ENCODE measurements at places on chromosomes 7 and 10.

DNA sequence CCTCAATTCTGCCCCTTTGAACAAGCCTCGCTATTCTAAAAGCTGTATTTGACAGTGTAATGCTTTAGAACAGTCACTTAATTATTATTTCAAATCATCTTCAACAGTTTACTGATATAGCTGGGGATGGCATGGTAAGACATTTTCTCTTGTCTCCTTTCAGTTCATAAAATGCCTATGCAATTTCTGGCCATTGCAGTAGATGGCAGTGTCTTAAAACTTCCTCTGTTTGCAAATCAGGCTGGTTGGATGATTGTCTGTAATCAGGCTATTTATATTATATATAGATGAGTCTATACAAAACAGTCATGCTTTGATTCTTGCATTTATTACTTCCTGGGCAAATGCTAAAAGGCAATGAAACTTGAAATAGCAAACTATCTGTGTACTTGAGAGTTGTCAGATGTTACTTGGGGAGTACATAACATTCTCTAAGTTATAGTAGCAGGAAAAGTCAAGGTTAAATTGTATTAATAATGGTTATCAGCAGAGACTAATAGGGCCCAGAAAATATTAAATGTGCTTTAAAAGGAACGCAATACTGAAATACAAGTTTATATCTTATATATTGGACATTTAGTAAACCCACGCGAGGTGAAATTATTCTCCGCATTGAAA is 55.5 kb upstream of the LHFPL3 start:
- no peak for DNase-seq

- no peak for DNase-seq
Measured at GRCh38 chr7:140679186-140679585, 6.4 kb downstream of the ADCK2 start.

DNA sequence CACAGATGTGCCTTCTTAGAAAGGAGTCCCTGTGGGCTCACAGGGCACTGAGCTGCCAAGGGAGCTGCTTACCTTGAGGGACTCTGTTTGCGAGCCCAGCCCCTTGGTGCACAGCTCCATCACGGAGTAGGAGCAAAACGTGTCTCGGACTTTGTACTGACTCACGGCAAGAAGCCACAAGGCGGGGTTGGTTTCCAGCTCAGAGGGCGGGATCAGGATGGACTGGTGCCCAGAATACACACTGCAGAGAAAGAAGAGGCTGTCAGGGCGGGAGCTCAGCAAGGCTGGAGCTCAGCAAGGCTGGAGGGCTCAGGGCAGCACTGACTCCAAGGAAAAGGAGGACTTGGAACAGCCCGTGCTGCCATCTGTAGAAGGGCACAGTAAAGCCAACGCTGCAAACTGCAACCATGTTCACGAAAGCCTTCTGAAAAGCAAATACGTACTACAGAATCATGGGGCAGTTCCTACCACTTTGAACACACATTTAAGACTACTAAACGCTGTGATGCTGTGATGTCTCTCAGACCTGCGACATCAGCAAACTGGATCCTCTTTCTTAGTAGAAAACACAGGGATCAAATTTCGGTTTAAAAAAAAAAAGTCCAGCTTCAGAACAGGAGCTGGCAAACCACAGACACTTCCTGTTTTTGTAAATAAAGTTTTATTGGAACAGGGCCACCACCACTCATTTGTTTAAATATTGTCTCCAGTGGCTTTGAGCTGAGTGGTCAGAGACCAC is 194.3 kb downstream of the ZMYND11 start:
- peak; percentile 59 for DNase-seq

DNA sequence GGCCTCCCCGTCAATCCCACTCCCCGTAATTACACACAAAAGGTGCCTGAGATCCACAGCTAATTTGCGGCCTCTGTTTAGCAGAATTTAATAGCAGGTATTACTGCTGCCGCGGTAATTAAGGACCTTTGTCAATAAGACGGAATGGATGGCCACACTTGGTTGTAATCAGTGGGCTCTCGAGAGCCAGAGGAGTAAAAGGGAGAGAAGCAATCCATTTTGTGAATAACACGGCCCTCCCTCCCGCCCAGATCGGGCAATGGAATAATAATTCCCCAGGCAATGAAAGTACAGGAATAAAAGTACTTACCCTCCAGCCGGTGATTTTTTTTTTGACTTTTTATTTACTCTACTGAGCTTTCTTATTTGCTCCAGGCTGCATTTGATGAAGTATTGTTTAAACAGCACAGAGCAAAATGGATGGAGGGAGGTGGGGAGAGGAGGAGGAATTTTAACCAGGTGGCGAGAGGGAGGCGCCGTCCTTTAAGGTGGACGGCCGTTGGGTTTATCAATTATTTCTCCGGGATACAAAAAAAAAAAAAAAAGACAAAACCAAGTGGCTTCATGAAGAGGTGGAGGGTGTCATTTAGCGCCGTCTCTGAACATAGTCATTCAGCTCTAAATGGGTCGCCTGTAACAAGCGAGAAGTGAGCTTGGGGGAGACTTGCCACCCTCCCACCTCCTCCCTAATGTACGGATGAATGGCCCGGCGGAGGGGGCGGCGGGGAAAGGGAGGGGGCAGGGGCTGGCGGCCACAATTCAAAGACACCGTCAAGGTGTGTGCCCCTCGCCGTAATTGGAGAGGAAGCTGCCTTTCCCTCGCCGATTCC is 120.3 kb downstream of the BUB3 start:
- DNase-seq: no peak

GRCh38 chr10:86303626-86304025 is 63.0 kb downstream of the GRID1 start:
- DNase-seq: no peak

DNA sequence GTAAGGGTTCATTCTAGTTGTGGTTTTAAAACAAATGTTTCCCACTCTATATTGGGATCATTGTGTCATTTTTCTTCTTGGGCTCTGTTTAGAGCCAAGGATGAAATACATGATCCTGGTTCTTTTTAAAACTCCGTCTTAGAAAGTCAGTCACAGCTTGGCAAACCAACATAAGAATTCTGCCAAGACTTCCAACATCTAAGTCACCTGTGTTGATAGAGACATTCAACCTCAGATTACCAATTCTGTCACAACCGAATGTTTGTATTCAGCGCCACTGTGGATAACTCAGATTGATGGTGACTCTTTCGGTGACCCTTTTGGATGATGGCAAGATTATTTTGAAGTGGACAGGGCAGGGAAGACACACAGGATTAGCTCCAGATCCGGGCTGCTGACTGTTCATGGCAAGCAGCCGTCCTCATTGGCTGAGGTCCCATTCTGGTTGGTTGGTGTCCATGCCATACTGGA is 255.4 kb downstream of the ARHGAP21 start:
- DNase-seq: no peak

DNA sequence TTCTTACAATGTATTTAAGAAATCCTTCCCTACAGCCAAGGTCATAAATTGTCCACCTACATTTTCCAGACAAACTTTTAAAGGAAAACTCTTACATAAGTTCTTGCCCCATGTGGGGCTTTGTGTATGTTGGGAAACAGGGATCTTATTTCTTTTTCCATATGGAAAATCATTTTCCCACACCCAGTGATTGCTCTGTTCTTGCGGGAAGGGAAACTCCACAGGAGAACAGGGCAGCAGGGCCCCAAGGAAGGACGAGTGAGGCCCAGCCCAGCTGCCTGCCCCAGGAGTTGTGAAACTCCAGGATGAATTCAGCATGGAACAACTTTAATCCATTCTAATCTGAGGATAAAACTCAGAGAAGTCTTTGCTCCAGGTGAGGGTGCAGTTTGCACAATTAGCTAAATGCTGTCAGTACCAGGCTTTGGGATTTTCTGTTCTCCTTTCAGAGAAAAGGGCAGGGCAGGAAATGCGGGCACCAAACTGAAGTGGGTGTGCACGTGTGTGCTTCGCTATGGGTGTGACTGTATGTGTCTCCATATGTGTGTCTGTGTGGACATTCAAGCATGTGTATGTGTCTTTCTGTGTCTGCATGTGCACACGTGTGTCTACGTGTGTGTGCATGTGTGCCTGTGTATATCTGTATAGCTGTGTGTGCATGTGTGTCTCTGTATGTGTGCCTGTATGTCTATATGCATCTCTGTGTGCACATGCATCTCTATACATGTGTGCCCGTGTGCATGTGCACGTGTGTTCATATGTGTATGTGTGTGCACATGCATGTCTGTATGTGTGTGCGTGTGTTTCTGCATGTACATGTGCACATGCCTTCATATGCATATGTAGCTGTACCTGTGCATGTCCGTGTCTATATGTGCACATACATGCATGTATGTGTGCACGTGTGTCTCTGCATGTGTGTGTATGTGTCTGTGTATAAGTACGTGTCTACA is 102.0 kb upstream of the FAM20C start:
- DNase-seq: no peak

- DNase-seq: no peak
Measured at GRCh38 chr7:133654547-133654946, 401.7 kb downstream of the EXOC4 start.

DNA sequence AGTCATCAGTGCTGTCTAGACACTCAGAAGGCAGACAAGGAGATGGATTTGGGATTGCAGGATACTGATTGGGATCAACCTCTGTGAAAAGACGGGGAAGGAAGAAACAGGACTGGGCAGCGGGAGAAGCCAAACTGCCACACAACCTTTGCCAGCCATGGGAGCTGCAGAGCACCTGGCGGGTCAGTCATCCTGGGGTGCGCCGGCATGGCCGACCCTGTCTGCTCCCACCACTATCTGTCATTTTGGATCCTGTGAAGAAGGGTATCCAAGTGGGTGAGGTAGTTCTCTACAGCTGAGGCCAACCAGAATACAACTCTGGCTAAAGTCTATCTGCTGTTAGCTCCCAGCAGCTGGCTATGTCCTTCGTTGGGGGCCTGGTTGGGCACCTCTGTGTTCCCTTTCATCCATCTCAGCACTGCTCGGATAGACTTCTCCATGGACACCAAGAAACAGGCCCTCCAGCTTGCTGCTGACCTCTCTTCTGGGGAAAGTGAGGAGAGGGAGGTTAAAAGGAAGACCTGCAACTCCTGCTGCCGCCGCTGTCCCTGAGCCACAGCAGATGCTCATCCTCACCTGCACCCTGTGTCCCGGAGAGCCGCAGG is 11.7 kb upstream of the RBM17 start:
- no peak for DNase-seq

- no peak for DNase-seq
Measured at GRCh38 chr10:76429368-76430060, 998.1 kb downstream of the LRMDA start.

- DNase-seq: no peak
Measured at GRCh38 chr7:81260152-81260551, 341.3 kb upstream of the SEMA3C start.

GRCh38 chr10:58023341-58024073 is 244.2 kb downstream of the IPMK start:
- no peak for DNase-seq

GRCh38 chr7:151144387-151144786 is 23.1 kb downstream of the GBX1 start:
- no peak for DNase-seq

DNA sequence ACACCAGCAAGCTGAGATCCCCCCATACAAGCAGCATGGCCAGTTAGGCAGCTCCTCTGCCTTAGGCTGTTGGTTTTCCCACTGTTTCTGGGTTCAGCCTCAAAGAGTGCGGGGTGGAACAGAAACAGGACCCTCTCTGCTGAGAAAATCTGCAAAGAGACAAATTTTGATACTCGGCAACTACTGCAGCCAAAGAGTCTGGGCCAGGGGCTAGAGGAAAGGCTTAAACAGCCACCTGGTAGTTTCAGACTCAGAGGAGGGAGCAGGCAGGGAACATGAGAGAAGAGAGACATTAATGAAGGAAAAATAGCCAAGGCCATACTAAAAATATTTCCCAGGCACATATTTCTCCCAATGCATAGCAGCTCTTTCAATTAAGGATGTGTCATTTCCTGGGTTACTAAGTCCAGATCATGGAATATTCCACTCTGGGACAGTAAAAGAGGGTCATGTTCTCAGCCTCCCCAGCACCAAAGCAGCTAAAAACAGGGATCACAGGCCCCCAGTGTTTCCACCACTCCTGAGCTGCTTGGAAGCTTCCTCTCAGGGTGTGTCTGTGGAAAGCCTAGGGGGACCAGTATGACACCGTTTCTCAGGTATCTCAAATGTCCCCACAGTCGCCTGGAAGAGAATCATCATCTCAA is 29.8 kb downstream of the PDLIM1 start:
- no peak for DNase-seq

DNA sequence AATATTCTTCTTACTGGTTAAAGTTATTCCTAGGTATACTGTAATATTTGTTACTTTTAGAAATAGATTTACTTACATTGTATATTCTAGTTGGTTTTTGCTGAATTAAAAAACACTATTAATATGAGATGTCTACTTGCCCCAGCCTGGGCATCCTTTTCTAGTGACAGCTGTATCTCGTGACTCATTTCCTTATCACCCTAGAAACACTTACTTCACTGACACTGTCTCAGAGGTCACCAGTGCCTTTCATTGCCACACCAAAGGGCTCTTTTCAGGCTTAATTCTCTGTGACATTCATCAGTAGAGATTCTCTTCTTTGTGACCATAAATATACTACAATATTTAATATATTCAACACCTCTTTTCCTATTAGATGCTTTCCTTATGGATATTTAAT is 194.7 kb downstream of the GALNT17 start:
- DNase-seq: no peak

Data from anterior cingulate cortex (tissue), 58 donors.